ENCODE measurements at places on chromosomes 12 and 14.
A peak's percentile ranks its signal among the peaks of the same experiment; 100 is the strongest.

- DNase-seq, result no peak
Observed at GRCh38 chr12:54419088-54419887, at the start of gene ITGA5. ITGA5 (minus strand) TSS chr12:54419266; CDS start chr12:54419198, 68 bp downstream.

DNA sequence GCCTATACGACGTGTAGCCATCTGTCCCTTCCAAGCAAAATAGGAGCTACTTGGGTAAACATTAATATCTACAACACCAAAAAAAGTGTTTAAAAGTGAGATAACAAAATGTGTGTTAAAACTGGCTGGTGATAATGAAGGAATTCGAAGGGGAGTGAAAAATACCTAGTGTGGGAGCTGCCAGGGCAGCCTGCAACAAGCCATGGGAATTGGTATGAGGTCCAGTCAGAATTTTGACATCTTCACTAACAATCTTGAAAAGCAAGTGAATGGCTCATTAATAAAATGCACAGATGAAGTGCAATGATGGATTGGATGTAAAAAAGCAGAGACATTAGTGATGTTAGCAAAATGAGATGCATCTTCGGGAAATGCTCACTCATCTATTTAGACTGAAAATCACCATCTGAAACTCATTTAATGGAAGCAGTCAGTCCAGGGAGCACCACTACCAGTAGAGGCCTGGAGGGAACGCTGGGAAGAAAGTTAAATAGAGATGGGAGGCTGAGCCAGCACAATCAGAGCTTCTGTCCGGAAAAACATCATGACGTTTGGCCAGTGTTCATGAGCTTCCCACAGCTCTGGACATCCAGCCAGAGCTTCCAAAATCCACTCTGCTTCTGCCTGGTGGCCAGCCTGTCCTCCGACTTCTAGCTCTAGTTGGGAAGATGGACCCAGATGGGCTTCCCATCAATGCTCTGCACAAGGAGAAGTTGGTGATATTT lies 405.0 kb upstream of the TMTC1 start:
- no peak for DNase-seq

GRCh38 chr12:2634471-2634870 lies 160.3 kb upstream of the FKBP4 start:
- no peak for DNase-seq

- DNase-seq, result no peak
Observed at GRCh38 chr12:104132351-104132956, 5.6 kb downstream of the NFYB start.

DNA sequence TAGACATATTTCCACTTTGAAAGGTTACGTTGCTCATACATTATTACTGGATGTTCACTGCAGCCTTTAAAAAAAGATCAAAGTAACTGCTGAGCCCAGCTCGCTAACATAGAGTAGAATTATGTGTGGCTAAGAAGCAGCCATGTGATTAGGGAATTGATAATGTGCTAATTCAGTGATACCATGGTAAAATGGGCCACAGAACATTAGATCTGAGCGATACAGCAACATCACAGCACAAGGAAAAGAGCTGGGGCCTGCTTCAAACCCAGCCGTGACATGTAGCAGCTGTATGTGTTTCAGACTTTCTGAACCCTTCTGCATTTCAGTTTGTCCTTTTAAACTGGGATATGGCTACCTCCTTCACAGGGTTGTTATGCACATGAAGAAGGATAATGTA lies 92.3 kb upstream of the LMNTD1 start:
- no peak for DNase-seq

GRCh38 chr12:24198936-24199671 lies 249.6 kb upstream of the SOX5 start:
- no peak for DNase-seq

GRCh38 chr14:105878125-105878524 lies 351.7 kb downstream of the TMEM121 start:
- DNase-seq, result no peak

DNA sequence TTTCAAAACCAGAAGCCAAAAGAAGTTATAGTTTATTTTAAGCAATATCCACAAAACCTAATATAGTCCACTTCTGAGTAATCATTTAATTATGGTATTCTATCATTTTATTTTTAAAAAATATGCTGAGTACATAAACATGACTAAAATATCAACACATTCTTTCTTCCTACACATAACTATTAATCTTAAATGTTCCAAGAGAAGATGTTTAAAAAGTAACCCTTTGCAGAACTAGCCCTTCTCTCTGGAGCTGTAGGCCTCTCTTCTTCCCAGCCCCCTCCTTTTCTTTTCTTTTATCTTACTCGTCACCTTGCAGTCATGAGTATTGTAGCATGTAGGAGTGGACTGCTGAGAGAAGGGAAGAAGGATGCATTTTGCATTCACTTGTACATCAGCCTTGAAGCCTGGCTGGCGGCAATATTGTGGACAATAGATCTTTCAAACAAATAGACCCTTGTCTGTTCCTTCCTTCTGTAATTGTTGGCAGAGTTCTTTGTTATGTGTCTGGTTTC lies 941.9 kb downstream of the NRXN3 start:
- DNase-seq, result no peak

DNA sequence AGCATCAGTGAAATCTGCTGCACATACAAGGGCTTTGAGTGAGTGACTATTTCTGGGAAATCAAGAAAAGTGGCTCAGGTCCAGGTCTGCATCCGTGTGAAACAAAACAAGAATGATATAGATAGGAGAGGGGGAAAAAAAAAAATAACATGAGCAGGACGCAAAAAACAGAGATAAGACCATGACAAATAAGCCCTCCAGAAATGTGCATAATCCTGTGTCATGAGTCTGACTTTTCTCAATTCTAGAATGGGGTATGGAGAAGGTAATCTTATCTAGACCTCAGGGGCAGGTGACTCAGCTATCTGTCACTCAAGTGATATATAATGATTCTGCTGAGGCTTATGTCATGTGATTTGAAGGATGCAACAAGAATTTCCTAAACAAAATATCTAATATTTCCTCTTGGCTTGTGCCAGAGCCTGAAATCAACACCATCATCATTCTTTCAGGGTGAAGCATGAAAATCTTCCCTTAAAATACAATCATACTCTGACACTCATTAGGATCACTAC lies 250.0 kb downstream of the PHLDA1 start:
- no peak for DNase-seq

DNA sequence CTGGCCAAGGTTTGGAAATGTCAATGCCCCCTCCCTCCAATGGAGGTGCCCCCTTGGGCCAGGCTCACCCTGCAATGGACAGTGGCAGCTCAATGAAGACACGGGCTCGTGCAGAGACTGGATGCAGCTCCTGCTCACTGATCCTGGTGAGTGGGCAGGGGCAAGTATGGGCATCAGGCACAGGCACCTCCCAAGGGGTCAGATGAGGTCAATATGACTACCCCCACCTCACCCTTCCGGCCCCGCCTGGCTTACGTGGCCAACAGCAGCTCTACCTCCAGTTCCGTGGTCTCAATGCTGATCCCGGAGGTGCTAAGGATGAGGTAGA lies 13.6 kb downstream of the ITGA7 start:
- DNase-seq, result no peak

DNA sequence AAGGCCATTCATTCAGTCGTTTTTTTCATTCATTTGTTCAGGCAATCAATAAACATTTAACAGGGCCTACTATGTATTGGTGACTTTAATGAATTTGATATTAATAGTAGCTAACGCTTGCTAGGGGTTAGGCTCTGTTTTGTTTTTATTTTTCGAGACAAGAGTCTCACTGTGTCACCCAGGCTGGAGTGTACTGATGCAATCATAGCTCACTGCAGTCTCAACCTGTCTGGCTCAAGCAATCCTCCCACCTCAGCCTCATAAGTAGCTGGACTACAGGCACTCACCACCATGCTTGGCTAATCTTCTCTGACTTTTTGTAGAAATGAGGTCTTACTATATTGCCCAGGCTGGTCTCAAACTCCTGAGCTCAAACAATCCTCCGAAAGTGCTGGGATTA lies 25.6 kb upstream of the MED13L start:
- DNase-seq, result no peak

DNA sequence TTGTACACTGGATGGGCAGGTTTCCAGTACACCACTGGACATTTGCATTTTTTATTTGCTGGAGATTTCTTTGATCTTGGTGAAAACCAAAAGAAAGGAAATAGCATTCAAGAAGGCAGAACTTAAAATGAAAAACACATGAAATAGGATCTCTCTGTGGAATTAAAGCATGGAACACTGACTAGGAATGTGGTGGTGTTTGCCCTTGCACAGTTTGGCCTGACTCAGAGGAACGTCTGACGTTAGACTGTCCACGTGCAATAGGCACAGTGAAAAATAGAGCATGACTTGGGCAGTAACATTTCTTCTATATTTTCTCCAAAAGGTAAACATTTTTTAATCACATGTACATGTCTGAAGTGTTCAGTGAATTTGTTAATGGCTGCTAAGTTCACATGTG lies 474.1 kb upstream of the PRICKLE1 start:
- DNase-seq, result no peak

DNA sequence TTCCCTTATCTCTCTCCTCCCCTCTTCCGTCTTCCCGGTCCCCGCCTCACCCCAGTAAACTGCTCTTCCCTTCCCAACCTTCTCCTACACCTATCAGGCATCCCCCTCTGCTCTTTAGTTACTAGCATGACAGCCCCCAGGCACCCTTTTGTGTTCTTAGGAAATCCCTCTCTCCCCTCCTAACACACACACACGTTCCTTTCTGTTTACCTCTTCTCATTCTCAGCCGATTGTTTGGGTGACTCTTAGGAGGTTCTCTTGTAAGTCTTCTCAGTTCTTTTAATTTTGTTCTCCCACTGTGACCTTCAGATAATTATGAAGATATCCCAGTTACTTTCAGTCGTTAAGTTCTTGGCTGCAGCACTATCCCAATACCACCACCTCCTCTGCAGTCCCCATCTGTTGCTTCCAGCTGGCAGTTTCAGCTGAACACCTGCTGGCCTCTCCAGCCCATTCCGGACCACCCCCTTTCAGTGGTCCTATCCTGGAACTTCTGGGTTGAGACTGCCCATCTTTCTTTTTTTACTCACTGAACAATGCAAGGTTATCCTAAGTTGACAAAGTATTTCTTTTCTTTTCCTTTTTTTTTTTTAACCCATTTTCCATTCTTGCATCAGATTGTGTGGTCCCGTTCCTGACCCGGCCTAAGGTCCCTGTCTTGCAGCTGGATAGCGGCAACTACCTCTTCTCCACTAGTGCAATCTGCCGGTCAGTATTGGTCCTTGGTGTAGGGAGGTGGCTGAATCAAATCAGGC lies 711 bp downstream of the MARS1 start:
- no peak for DNase-seq

GRCh38 chr12:92571844-92572543 lies 130.8 kb upstream of the PLEKHG7 start:
- DNase-seq, result no peak

DNA sequence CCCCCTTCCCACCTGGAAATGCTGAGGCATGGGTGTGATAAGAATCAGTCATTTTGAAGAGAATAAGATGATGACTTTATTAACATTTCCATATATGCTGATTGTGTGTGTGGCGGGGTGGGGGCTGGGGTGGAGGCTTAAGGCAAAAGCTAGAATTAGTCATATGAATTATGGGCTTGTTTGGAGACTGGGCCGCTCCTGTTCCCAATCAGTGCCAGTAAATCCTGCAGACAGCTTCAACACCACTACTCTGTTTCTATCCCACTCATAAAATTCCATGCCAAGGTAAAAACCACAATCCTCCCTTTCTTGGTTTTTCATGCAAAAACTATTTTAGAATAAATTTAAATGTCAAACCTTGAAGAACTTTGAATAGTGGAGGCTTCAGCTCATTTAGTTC lies 29.9 kb upstream of the SLC38A2 start:
- no peak for DNase-seq

GRCh38 chr12:94078138-94078723 lies 70.1 kb upstream of the PLXNC1 start:
- no peak for DNase-seq

GRCh38 chr12:93572712-93573551 lies 457 bp downstream of the SOCS2 start:
- peak; percentile 12 for DNase-seq

GRCh38 chr14:49896966-49897365 lies 4.1 kb downstream of the ARF6 start:
- no peak for DNase-seq

GRCh38 chr14:22646570-22647254 lies 2.6 kb upstream of the OR6J1 start:
- DNase-seq, result no peak

DNA sequence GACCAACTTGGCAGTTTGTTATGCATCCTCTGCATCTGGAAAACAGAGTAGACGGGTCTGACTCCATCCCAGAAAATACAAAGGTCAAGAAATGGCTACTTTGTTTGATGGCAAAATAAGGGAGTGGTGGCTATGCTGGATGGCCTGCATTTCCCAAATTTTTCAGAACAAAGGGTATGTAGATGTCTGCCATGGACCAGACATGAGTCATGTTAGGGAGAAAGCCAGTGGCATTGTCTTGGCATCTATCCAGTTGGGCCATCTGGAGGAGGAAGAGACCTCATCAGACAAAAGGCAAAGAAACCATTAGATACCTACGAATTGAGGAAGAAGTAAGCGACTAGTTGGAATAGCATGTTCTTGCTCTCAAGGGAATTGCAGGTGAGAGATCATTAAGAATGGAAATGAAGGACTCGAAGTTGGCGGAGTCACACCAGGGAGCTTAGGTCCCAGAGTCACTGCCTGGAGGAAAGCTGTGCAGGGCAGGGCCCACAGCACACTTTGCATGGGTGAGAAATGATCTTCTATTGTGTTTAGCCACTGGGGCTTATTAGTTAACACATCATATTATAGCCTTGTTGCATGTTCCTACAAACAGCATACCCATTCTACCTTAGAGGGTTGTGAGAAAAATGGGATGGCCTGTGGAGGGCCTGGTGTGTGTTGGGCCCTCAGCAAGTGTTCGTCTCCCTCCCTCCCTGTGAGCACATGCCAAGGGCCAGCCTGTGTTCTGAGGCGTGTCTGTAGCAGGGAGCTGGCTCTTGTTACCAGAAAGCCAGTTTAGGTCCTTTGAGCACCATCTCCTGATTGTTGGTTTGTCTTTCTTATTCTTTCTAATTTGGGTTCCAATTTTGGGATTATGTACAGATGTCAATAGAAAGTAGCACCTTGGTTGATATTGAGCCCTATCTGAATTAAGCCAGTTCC lies 119.4 kb downstream of the KTN1 start:
- DNase-seq, result no peak

DNA sequence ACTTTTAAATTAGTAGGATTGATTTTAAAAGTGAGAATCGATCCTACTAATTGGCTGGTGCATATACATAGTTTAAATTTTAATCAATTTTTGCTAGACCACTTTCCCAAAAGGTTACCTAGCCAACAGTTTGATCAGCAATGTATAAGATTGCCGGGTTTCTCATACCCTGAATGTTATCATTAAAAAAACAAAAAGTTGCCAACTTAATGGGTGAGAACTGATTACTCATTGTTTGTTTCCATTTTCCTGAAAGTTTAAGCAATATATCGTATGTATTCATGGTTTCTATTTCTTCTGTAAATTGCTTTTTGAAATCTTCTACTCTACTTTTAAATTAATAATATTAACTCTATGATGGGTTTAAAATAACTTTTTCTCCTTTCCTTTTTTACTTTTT lies 4.4 kb upstream of the MYBPC1 start:
- DNase-seq, result no peak

DNA sequence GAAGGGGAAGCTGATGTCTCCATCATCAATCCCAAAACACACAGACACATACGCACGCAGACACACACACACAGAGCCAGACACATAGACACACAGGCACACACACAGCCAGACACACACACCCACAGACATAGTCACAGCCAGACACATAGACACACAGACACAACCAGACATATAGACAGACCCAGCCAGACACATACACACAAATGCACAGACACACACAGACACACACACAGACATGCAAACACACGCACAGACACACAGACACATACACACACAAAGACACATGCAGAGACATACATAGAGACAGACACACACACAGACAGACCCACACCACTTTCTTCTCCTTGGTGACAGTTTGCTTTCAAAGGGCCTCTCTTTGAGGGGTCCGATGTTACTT lies 6.3 kb downstream of the CCDC197 start:
- no peak for DNase-seq

All from activated naive CD4-positive, alpha-beta T cell (primary cell).